ENCODE measurements at places on chromosomes 2 and 18.

GRCh38 chr2:194385376-194385775 is 1271.7 kb upstream of the SLC39A10 start:
- DNase-seq: no peak

DNA sequence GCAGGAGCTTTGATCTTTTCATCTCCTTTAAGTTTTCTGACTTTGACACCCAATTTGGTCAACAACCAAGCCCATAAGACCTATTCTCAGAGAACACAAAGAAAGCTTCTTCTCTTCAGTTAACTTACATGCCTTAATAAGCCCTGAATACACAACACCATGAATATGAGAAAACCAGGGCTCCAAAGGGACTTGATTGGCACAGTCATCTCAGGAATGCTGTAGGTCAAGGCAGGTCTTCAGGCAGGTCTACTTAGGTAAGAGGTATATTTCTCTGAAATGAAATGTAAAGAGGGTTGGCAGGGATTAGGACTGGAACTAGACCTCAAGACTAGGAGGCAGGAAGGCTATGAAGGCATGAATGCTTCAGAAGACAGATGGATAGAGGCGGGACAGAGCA is 24.4 kb upstream of the EIF2AK3 start:
- DNase-seq: no peak

DNA sequence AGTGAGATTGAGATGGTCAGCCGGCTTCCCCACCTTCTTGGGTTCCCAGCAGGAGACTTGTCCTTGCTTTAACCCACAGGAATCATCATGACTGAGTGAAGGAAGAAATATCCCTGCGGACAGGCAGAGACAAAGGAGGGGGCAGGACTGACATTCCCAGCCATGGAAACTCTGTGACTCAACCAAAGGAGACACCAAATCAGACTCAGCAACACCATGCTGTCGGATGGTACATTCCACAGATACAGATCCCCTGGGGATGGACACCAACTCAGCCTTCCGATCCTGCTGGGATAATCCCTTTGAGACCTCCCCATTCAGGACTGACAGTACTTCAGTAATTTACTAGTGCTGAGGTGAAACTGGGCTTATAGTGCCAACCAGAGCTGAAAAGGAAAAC is 518.3 kb downstream of the XIRP2 start:
- no peak for DNase-seq

- no peak for DNase-seq
Observed at GRCh38 chr2:218230882-218231281, 13.9 kb downstream of the ARPC2 start.

GRCh38 chr2:173386021-173386737 is 31.5 kb downstream of the CDCA7 start:
- DNase-seq: no peak

GRCh38 chr2:96663829-96664228 is 21.3 kb downstream of the FER1L5 start:
- no peak for DNase-seq

DNA sequence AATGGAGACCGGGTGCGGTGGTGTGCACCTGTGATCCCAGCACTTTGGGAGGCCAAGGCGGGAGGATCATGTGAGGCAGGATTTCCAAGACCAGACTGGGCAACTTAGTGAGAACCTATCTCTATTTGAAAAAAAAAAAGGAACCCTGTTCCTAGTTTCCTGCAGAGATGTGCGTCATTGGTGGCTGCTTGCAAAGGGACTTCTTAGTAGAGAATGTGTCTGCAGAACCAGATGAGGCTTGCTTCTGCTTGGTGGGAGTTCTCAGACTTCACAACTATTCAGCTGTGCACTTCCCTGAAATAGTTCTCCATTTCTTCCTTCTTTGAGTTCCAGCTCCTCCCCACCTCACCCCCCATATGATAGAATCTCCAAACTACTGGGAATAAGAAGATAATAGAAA is 22.3 kb downstream of the ZCCHC2 start:
- no peak for DNase-seq

GRCh38 chr2:113278073-113278741 is 514 bp downstream of the PAX8 start:
- no peak for DNase-seq

- no peak for DNase-seq
Observed at GRCh38 chr2:46615555-46615954, 136.2 kb downstream of the TMEM247 start.

DNA sequence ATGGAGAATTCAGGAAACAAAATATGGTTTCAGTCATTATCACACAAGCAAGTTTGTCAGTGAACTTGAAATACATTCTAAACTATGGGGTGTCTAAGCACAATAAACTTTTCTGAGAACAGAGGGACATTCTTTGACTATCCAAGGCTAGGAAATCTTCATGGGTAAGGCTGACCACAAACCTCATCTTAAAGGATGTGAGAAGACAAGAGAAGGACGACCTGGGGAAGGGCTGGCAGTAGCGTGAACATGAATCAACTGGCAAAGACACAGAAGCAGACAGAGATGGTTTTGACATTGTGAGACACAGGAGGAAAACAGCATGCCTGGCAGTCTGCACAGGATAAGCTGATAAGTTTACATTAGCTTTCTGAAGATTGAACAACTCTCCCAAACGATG is 752.4 kb upstream of the SLC8A1 start:
- no peak for DNase-seq

- no peak for DNase-seq
Observed at GRCh38 chr2:174007010-174007409, 41.8 kb upstream of the SP3 start.

- no peak for DNase-seq
Observed at GRCh38 chr2:142069251-142069888, 61.4 kb downstream of the LRP1B start.

DNA sequence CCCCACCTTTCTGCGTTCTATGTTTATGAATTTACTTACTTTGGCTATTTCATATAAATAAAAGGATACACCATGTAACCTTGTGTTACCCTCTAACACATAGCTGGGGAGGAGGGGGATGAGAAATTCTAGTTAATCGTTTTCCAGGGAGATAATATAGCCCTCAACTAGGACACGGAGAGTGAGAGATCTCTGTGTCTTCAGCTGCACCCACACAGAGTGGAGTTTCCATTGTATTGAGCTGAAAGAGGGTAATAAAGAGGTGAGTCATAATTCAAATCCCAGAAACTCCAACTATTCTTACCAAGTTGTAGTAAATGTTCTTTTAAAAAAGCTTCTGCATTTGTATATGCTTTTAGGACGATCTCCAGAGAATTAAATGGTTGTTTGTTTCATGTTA is 110.1 kb upstream of the SULT1C3 start:
- DNase-seq: no peak

GRCh38 chr2:184971546-184972068 is 373.3 kb downstream of the ZNF804A start:
- DNase-seq: no peak
